ENCODE measurements at places on chromosomes 2 and 18.

GRCh38 chr2:149064856-149065630 is 26.5 kb downstream of the LYPD6B start:
- no peak for DNase-seq

GRCh38 chr2:216508229-216508628 is 9.6 kb downstream of the RPL37A start:
- DNase-seq = no peak

DNA sequence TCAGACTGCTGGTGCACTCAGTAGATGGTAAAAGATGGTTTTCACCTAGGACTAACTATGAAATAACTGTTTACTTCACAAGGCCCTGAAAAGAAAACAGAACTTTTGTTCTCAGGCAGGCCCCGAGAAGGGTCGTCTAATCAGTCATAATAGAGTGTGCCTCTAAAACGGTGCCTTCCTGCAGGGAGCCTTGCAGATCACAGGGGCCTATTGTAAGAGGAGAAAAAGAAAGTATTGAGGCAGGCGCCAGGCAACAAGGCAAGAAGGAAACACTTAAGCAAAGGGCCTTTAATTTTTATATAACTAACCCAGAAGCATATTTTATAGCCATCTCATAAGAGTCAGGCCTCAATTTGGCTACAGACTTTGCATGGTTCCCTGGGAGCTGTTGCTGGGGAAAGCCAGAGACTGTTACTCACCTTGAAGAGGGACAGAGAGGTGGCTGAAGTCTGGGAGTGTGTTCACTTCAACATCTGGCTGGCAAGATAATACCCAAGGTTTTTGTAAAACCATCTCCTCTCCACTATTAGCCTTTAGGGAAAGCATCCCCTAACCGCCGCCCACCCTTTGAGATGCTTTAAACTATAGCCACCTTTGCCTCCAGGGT is 117.1 kb downstream of the PRPF40A start:
- no peak for DNase-seq

DNA sequence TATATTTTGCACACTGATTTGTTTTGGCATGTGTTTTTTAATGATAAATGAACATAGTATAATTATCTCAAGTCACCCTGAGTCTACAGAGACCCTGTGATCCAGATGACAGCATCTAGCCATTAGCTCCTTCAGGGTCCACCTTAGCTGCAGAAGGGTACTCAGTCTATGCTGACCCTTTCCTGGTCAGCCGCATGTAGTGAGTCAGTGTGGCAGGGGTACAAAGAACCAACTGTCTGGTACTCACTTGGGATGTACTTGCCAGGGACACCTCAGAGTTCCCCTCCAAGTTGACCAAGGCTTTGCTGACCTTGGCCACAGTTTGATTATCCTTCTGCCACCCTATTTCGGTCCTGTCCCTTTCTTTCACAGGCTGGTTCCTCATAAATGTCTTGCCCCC is 369.5 kb downstream of the PLCL1 start:
- no peak for DNase-seq
